ENCODE measurements at places on chromosomes 2 and 18.

GRCh38 chr2:45315861-45316260 is 295.2 kb downstream of the SRBD1 start:
- no peak for DNase-seq

- DNase-seq: no peak
Measured at GRCh38 chr18:13568443-13569392, 157.6 kb downstream of the FAM210A start.

DNA sequence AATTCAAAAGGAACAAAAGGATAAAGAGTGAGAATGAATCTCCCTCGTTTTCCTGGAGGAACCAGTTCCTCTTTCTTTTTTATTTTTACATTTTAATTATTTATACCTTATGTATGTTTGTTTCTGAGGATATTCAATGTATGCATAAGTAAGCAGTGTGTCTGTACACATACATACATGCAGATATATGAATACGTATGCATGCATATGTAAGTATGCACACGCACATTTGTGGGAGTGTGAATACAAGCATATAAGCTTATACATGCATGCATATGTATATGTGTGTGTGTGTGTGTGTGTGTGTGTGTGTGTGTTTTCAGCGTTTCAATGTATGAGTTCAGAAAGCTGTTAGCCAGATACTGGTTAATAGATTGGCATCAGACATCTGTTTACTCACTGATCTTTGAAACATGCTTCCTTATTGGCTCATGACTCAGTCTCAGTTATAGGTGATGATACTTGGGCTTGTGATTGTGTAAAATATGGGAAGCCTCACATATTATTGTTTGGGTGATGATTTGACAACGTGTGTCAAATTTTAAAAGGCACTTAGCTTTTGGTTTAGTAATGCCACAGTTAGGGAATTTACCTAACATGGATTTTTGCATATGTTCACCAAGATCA is 279.7 kb upstream of the TRIB2 start:
- no peak for DNase-seq

DNA sequence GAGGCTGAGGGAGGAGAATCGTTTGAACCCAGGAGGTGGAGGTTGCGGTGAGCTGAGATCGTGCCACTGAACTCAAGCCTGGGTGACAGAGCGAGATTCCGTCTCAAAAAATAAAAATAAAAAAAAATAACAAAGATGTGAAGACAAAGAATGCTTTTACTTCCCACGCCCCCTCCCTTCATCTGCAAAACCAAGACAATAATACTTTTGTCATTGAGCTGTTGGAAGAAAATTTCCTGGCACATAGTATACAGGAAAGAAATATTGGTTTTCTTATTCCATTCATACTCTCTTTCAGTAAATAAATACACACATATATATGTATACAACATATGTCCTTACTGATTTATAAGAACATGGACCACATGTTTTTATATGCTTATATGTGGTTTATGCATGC is 12.2 kb downstream of the GREB1 start:
- DNase-seq: no peak

GRCh38 chr2:217652761-217653639 is 349.8 kb downstream of the TNS1 start:
- no peak for DNase-seq

GRCh38 chr2:227932001-227932400 is 60.6 kb downstream of the DAW1 start:
- no peak for DNase-seq

DNA sequence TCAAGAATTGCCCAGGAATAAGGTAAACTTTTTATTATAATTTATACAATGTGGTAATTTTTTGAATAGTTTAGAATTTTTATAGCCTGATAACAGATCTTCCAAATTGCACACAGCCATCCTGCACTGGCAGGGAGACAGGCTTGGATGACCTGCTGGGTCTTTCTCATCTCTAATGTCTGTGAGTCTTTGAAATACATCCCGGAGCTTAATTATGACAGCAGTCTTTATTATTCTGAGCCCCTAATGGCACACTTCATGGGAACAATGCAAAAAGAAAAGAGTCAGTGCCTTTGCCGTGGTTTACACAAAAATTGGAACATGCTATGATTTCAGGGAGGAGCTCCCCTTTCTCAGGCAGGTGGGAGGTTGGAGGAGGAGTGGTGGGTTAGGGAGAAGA is 71.0 kb downstream of the TMEM182 start:
- DNase-seq: no peak

DNA sequence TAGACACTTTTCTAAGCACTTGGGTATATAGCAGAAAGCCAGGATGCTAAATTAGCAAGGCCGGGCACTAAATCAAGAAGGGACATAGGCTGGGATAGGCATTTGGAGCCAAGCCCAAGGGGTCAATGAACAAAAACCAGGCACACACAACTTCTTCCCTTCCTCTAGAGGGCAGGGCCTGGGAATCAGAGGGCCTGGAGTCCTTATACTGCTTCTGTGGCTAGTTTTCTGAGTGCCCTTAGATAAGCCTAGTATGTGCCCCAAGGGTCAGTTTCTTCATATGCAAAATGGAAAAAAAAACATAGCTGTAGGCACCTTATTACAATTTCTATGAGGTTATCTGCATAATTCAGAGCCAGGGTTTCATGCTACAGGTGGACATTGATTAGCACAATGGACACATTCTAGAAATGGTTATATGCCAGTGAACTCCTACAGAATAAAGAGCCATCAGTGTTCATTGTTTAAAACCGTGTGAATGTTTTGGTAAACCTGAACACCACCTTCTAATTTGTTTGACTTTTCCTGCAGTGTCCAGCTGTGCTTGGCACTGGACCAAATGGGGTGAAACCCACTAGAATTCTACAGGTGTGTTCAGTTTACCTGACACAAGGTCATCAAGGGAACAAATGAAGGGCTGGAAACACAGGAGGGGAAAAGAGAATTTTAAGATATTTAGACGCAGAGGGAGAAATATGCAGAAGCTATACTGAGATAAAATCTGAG is 49.6 kb downstream of the PAX8 start:
- DNase-seq: no peak

DNA sequence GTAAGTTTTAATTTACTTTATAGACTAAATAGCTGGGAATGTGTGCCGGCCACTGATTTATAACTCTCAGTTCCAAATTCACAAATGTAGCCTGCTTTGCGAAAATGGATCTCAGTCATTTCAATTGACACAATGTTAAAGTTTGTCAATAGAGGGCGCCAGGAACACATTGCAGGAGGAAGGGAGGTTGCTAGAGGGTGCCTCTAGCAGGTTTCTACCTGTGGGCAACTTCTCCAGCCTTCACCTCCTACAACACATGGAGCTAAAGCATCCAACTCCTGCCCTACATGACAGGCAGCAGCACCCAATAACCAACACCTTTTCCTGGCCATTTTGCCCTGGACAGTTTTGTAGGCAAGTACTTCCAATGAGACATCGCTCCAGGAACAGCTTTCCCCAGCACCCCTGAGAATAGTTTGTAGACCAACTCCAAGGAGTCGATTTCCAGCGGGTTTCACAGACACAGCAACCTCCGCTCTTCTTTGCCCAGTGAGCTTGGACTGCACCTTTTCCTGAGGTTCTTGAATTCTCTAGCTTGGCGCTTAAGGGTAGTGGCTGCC is 784.8 kb upstream of the CDH2 start:
- DNase-seq: no peak

Data from right lobe of liver (tissue), 6 donors.